ENCODE measurements at places on chromosomes 12 and 14.
A peak's percentile ranks its signal among the peaks of the same experiment; 100 is the strongest.

DNA sequence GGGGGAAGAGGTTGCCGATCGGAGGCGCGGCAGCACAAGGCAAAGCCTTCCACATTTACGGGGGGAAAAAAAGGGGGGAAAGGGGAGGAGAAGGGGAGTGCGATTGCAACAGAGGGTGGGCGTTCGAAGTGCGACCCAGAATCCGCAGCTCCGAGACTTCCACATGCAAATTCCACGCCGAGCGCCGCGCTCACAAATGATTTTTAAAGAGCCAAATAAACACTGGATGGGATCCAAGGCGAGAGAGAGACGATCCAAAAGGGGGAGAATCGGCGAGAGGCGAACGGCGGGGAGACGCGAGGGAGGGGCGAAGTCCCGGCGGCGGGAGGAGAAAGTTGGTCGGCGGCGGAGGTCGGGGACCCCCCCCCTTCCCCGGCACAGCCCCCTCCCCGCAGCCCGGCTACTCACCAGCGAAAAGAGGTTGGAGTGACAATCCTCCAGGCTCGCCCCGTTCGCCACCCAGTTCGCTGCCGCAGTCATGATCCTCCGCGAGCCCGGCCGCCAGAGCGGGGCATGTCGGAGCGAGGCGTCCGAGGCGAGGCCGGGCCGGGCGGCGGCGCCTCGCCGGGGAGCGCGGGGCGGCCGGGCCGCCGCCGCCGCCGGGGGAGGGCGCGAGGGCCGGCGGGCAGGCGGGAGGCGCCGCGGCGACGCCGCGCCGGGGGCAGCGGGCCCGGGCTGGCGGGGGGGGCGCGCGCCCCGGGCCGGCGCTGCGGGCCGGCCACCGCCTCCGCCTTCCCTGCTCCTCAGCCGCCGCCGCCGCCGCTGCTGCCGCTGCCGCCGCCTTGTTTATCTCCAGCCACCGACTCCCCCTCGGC is 634 bp downstream of the MED13L start:
- peak; percentile 65 for DNase-seq

DNA sequence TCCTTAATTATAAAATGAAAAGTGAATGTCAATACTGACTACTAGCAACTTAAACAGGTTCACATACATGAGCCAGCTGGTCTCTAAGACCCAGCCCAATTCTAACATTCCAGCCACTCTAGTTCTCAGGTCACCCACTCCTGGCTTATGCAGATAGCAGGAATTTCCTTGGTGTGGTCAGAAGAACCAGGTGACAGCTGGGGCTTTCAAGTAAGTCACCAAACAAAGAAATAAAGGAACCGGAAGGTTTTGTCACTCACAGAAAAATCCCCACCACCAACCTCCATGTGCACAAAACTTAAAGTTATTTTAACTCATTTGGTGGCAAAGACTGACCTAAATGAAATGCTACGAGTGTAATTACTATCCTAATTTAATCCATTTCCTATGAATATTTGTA is 129.6 kb upstream of the CDKN3 start:
- no peak for DNase-seq

DNA sequence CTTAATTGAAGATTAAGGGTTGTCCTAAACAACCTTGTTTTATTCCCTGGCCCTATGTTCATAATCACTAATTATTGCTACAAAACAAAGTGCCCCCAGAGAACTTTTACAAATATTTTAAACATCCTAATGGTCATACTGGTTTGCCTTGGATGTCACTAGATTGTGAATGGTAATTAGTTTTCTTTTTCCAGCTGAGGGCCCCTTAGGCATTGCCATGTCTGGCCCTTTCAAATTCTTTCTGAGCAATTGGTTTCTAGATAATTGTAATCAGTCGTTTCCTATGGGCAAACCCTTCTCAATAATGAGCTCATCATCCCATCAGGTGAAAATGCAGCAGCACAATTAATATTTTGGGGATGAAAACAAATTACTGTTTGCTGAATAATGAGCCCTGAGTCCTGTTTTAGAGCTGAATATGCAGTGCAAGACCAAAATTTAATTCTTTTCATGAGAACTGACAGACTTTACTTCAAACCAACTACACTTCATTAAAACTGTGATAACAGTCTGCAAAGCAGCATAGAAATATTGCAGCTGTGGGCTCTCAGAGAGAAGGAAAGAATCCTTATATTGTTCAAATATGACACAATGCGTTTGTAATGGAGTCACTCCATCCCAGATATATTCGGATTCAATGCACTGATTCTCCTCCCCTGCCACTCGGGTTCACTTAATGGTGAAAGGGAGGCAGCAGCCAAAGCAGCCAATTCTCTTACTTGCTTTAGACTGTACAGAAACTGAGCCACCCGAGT is 67.7 kb upstream of the ARHGAP5 start:
- no peak for DNase-seq

GRCh38 chr12:69676257-69677012 is 22.7 kb downstream of the BEST3 start:
- DNase-seq: no peak

GRCh38 chr12:460261-461230 is 807 bp downstream of the B4GALNT3 start:
- DNase-seq: peak; percentile 25

DNA sequence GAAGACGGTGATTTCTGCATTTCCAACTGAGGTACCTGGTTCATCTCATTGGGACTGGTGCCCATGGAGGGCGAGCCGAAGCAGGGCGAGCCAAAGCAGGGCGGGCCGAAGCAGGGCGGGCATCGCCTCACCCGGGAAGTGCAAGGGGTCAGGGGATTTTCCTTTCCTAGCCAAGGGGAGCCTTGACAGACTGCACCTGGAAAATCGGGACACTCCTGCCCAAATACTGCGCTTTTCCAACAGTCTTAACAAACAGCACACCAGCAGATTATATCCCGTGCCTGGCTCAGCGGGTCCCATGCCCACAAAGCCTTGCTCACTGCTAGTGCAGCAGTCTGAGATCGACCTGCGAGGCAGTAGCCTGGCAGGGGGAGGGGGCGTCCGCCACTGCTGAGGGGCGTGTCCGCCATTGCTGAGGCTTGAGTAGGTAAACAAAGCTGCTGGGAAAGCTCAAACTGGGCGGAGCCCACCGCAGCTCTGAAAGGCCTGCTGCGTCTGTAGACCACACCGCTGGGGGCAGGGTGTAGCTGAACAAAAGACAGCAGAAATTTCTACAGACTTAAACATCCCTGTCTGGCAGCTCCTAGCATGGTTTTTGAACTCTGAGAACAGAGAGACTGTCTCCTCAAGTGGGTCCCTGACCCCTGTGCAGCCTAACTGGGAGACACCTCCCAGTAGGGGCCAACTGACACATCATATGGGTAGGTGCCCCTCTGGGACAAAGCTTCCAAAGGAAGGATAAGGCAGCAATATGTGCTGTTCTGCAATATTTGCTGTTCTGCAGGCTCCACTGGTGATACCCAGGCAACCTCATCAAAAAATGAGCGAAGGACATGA is 77.2 kb downstream of the BAZ1A start:
- no peak for DNase-seq

GRCh38 chr12:128178966-128179365 is 88.0 kb upstream of the TMEM132C start:
- no peak for DNase-seq

DNA sequence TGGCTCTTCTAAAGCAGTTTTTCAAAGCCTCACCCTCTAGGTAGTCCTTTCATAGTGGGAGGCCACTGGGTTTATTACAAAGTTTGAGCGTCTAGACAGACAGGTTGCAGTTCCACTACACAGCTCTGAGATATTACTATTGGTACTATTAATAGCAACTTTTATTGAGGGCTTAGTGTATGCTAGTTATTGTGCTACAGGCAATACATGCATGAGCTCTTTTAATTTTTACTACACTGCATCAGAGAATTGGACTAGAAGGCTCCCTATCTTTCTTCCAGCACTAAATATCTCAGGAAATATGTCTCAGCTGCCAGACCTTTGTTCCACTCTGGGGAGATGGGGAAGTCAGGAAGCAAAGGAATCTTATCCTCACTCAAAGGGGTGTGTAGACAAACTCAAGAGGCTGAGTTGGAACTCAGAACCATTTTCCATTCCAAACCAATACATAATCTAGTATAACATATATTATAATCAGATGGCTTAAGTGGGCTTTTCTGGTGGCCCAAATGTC is 161.8 kb upstream of the SLC38A2 start:
- no peak for DNase-seq

DNA sequence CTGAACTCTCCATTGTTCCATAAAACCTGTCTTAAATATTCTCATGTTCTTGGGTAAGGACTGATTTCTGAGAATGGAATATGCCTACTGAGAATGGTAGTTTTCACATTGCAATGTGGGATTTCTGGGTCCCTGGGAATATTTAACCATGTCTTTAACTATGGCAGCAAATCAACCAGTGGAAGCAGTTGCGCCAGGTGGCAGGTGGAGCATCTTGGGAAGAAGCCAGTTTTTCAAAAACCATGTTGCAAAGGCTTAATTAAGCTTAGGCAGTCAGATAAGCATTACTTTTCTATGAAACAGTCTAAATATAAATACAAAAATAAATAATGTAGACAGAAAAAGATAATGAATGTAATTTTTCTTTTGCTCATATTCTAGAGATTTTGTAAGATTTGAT is 448.1 kb downstream of the ADAMTS20 start:
- no peak for DNase-seq
